ENCODE measurements at places on chromosomes 3 and 15.

DNA sequence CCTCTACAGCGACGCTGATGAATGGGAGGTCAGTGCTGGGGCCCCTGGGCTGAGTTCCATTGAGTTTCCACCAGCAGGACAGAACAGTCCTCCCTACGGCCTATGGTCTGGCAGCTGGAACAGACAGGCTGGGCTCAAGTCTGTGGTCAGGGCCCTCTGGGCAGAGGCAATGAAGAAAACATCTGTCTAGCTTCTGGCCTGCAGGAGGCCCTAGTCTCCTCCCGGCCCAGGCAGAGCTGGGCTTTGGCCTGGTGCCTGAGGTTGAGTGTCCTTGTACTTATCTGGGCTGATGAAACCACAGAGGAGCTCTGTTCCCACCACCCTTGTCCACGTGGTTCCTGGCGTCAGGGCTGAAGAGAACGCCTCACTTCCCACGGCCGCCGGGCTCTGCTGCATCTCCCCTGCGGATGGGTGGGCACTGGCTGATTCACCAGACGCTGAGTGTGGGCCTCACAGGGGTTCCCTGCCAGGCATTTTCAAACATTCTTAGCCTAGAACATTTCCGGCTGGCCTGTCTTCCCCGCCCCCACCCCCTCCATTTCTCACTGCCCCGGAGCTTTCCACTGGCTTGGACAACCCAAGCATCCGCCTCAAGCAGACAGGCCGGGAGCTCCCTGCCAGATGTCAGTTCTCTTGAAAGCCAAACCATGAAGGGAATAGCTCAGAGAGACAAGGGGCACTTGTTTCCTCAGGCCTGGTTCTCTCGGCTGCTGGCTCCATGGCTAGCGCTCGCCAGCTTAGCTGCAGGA lies 20.3 kb downstream of the PPCDC start:
- DNase-seq, result peak; percentile 100

- DNase-seq, result peak; percentile 43
Observed at GRCh38 chr15:56832125-56832524, 86.3 kb upstream of the TCF12 start.

DNA sequence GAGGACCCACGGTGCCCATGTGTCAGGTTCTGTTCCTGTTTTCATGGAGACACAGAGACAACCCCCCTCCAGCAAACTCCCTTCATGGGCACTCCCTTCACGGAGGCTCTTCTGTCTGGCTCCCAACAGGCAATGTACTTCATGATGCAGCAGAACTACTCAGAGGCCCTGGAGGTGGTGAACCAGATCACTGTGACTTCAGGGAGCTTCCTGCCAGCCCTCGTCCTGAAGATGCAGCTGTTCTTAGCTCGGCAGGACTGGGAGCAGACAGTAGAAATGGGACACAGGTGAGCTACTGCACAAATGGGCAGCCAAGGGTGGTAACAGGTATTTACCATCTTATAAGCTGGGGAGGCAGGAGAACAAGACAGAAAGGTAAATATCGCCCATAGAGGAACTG lies 7.0 kb downstream of the TTC21A start:
- no peak for DNase-seq

DNA sequence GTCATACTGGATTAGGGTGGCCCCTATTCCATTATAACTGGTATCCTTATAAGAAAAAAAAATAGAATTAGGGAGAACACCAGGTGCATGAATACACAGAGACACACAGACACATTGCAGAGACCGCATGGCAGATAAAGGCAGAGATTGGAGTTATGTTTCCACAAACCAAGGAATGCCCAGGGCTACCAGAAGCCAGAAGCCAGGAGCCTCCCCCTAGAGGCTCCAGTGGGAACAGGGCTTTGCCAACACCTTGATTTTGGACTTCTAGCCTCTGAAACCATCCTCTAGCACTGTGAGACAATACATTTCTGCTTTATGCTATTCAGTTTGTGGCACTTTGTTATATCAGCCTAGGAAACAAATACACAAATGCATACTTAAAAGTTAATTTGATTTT lies 10.4 kb downstream of the GOLM2 start:
- no peak for DNase-seq

- DNase-seq, result no peak
Observed at GRCh38 chr3:193330555-193331204, 47.9 kb downstream of the ATP13A5 start.

DNA sequence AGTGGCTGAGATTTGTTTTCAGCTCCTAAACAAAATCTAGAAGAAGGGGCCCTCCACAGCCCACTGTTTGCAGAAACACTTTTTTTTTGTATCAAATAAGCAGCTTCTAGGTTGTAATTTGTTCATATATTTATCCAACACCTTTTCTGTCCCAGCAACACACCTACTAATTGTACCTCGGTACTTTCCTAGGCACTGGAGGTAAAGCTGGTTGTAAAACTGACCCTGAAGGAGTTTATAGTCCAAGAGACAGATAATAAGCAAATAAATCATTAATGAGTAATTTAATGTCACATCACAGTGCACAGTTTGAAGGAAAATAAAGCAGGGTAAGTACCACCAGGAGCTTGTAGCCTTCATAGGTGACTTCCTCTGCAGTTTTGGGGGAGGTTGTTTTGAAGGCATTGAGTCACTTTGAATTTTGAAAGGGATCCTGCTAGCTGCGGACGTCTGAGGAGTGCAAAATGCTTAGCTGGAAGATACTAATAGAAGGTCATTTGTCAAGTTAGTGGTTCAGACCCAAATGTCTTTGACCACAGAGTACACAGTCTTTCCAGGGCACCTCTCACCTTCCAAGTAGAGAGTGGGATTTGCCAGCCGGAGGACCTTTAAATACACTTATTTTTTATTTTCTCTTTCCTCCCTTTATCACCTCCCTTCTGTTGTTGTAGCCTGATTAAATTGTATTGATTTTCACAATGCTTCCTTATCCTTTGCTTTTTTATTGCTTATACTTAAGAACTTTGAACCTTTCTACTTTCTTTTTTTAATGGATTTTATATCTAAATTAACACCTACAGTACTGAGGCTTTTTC lies 53.8 kb downstream of the CMSS1 start:
- no peak for DNase-seq

- DNase-seq, result no peak
Observed at GRCh38 chr3:8838234-8838633, 68.8 kb upstream of the OXTR start.

DNA sequence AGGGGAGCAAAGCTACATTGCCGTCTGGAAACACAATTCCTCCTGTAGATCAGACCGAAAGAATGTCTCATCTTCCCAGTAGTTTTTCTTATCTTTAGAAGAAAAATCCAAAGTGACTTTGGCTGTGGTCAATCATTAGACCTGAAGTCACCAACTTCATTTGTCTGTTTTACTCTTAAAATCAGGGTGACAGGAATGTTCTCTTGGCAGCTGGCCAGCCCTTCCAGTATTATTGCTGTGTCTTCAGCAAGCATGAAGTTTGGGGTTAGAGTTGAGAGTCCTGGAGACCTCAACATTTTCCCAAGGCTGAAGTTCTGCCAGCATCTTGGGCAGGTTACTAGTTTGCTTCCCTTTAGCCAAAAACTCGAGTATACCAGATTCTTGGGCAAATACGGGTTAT lies 32.5 kb downstream of the RSL24D1 start:
- DNase-seq, result no peak

Data from astrocyte of the spinal cord (primary cell).